ENCODE measurements at places on chromosomes 1 and 21.

DNA sequence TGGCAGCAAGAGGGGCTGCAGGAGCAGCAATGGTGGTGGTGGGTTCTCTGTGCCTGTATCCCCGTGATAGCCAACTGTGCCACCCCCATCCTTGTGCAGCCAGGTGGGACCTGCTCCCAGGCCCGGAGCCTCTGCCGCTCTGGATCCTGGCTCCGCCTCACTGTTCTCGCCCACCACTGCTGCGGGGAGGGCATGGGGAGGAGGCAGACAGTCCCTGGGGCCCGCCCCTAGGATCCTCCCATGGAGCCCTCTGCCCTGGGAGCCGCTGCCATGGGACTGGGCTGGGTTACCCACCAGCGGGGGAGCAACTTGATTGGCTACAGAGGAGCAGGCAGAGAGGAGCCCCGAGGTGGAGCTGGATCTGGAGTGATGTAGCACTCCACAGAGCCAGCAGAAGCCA, 31.6 kb downstream of the CD1D start:
- no peak for DNase-seq

GRCh38 chr1:29653886-29654450, 417.6 kb downstream of the PTPRU start:
- no peak for DNase-seq

GRCh38 chr1:88916883-88917282, 25.5 kb upstream of the GTF2B start:
- no peak for DNase-seq

DNA sequence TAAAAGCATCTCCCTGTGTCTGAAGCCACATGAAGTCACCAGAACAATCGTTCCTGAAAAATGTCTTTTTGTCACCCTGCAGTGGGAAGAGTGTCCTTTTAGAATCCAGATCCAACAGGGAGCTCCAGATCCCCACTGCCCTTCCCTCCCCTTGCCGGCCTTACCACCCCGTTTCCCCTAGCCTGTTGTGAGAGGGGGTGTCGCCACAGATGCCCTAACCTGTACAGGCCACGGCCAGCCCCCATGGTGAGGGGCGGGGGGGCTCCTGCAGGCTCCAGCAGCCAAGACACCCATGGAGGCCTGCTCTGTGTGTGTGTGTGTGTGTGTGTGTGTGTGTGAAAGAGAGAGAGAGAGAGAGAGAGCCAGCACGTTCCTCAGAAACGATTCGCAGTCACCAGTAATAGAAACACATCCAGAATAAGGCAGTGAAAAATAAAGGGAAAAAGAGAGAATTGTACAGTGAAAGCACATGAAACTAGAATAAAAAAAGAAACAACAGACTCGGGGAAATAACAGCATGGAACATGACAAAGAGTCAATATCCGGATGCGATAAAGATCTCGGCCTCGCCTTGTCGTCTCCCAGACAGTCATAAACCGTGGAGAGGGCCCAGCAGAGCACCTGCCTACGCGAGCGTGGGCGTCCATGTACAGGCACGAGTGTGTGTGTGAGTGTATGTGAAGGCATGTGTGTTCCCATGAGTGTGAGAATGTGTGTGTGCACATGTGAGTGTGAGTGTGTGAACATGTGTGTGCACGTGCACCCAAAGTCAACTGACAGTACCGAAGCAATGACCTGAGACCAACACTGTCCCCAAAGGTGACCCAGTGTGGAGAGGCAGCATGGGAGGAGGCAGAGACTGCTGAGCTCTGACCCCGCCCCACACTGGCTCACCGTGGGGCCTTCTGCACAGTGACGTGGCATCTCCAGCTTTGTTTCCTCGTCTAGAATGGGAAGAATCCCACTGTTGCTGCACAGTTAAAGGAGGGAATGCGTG, 303.8 kb downstream of the NPHP4 start:
- DNase-seq, result no peak

GRCh38 chr1:1122981-1123480, 7.1 kb upstream of the C1orf159 start:
- no peak for DNase-seq

DNA sequence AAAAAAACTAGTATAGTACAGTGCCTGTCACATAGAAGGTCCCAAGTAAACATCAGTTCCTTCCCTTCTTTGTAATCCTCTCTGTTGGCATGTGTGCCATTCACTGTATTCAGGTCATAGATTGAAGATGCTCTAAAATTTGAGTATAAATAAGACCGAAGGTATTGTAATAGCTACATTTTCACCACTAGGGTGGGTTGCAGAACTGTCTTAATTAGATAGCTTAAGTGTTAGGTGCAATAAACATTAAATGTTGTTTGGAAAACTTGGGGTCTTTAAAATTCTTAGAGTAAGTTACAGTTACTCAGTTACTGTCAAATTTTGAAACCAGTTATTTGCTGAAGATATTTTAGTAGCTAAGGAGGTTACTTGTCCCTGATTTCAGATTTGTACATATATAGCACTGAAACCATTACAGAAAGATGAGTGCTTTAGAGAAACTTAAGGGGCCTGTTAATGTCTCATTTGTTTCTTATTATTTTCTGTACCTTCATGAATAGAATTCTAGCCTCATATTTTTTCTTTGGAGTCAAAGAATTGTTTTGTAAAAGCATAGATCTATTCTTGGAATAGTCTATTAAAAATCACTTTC, 24.3 kb downstream of the PER3 start:
- DNase-seq, result no peak

DNA sequence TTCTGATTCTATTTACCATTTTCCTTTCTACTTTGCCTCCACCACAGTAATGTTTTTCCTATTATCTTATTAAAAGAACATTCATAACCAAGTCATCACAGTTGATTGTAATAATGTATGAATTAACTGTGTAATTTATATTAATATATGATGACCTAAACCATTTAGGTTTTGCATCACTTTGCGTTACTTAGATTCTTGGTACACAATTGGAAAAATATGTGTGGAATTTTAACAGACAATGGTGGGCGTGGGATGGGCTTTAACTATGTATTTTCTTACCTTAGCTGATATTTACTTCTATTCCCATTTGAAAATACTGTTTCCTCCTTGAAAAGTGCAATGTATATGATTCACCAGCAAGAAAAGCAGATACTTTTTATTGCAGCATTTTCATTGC, 3.6 kb downstream of the KRTAP21-3 start:
- no peak for DNase-seq

GRCh38 chr1:241695246-241696171, 43.4 kb downstream of the WDR64 start:
- DNase-seq, result no peak

DNA sequence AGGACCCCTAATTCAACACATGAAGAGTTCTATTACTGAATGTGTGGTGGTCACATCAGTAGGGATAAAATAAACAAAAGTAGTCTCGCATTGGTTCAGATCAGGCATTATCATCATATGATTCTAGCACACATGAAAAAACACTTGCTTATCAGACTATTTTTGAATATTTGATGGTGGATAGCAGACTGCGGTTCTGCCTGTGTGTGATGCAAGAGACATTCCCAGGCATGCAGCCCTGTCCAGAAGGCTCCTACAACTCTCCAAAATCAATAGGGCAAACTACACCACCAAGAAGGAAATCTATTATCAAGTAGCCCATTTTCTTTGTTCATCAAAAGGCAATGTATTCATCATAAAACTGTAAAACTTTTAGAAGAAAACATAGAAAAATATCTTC, 304.7 kb downstream of the DUSP10 start:
- DNase-seq, result no peak

- no peak for DNase-seq
Observed at GRCh38 chr1:1775327-1776226, 2.7 kb downstream of the NADK start.

GRCh38 chr1:198121056-198121826, 35.6 kb upstream of the NEK7 start:
- no peak for DNase-seq

- DNase-seq, result no peak
Observed at GRCh38 chr1:230058626-230059025, 8.4 kb upstream of the GALNT2 start.

- no peak for DNase-seq
Observed at GRCh38 chr1:6301526-6301925, 40.6 kb upstream of the GPR153 start.

GRCh38 chr1:165235777-165236291, 120.7 kb downstream of the LMX1A start:
- DNase-seq, result no peak

DNA sequence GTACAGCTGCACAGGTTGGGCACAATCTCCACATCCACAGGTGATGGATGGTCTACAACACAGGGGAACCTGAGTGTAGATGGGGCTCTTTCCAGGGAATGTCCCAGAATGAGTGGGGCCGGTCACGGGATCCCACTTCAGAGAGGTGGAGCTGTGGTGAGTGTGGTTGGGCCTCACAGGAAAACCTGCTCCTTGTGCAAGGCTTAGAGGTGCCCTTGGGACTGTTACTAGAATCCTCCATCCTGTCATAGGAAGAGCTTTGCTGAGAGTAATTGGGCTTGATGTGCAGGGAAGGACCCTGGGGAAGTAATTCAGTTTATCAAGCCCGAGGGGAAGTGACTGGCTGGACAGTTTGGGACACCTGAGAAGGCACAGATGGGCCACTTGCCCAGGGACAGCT, 137.9 kb downstream of the ZSCAN20 start:
- no peak for DNase-seq

DNA sequence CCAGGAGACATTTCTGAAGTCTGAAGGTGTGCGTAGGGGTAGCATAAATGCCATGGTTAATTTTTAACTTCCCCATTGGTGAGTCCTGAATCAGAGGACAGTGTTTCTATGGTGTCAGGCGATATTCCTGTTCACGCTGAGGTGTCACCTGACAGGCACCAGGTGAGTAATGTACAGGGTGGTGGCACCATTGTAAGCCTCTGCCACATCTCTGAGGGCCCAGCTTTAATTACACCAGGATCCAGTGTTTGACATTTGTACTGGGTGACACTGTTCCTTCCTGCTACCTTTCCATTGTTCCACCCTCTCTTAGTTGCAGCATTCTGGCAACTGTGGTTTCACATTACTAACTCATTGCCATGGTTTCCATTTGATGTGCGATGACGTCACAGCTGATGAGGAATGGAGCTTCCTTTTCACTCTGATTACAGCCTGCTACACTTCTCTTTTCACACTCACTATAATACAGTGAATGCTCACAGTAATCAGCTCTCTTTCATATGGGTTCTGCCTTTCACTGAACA, 40.6 kb upstream of the MARK1 start:
- no peak for DNase-seq

- no peak for DNase-seq
Observed at GRCh38 chr1:176118985-176119384, 88.1 kb downstream of the COP1 start.

- no peak for DNase-seq
Observed at GRCh38 chr1:110520827-110521226, 1.9 kb upstream of the KCNA10 start.

GRCh38 chr1:161153682-161154337, at the start of gene UFC1:
Gene UFC1 (plus strand): TSS chr1:161153978. CDS start chr1:161153998, 20 bp downstream.
- peak; percentile 77 for DNase-seq

- DNase-seq, result no peak
Observed at GRCh38 chr21:41526478-41527087, 18.6 kb upstream of the TMPRSS2 start.

GRCh38 chr21:44780767-44781459, 20.7 kb downstream of the UBE2G2 start:
- DNase-seq, result no peak

DNA sequence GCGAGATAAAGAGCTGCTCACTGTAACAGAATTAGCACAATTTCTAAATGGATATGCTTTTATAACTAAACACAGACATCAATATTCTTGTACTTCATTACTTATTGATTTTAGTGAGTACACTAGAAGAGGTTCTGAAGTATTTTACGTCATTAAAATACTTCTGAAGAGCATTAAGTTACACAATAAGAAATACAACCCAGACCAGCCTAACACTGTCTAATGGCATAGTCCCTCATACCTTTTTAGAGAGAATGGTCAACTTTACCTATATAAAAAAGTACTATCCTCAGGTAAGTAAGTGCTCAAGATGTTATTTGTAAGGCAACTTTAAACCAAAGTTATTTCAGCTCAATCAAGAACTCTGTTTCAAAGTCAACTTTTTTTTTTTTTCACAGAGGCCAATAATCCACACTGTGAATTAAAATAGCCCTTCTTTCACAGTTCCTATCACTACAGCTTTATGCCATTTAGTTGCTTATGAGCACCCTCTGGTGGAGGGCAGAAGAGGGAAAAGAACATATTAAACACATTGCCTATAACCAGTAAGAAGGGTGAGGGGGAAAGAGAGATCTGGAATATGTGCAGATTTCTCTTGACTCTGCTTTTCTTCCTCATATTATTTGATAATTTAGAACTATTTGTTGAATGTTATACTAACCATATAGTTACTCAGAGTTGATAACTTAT, 182.1 kb upstream of the DMRTA2 start:
- no peak for DNase-seq

DNA sequence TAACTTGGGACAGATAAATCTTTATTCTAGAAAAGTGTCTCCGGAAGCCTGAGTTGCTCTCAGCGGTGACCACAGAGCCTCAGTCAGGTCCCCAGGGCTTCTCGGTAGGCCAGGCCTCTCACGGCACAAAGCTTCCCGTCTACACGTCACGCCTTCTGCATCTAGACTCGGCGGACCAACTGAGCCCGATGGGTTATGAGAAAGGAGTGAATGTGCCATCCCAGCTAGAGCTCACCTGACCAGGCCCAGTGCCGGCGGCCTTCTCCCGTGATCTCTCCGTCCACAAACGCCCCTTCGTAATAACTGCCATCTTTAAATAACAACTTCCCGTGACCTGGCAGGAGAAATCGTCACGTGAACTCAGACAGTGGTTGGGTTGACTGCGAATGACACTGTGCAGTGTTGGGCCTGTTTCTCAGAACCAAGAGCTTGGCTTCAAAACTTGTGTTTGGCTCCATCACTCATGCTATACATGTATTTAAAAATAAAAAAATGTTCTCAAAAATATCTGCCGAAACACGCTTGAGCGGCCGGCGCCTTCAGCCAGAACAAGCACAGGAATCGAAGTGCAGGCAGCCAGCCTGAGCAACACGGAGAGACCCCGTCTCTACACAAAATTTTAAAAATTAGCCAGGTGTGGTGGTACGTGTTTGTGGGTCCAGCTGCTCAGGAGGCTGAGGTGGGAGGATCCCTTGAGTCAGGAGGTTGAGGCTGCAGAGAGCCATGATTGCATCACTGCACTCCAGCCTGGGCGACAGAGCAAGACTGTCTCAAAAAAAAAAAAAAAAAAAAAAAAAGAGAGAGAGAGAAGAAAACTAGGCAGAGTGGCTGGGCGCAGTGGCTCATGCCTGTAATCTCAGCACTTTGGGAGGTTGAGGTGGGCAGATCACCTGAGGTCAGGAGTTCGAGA, 3.1 kb downstream of the MORN1 start:
- no peak for DNase-seq

DNA sequence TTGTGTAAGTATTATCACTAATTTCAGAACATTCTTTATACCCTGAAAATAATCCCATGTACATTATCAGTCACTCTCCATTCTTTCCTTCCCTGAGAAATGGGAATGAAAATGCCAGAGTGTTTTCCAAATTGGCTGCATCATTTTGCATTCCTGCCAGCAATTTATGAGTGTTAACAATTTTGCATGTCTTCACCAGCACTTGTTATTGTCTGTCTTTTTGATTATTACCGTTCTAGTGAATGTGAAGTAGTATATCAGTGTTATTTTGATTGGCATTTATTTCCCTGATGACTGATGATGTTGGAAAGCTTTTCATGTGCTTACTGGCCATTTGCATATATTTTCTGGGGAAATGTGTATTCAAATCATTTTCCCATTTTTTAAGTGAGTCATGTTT, 71.9 kb downstream of the PCBP3 start:
- DNase-seq, result no peak

Data from effector CD4-positive, alpha-beta T cell (primary cell).